Hematopoietic multipotent progenitor cell treated with erythropoietin and hydrocortisone succinate and interleukin-3 and kit ligand, for 8 days (in vitro differentiated cells): ENCODE measurements at places on chromosomes 2 and 18.

- DNase-seq = no peak
These were observed 6.7 kb upstream of the CERS6 start for GRCh38 chr2:168449419-168449818.

- DNase-seq = no peak
These were observed 332.7 kb upstream of the POU3F3 start for GRCh38 chr2:104521247-104521646.

- DNase-seq = no peak
These were observed 57.7 kb upstream of the ATG16L1 start for GRCh38 chr2:233193738-233194137.

- no peak for DNase-seq
These were observed 61.2 kb downstream of the CCDC85A start for GRCh38 chr2:56244911-56245530.

DNA sequence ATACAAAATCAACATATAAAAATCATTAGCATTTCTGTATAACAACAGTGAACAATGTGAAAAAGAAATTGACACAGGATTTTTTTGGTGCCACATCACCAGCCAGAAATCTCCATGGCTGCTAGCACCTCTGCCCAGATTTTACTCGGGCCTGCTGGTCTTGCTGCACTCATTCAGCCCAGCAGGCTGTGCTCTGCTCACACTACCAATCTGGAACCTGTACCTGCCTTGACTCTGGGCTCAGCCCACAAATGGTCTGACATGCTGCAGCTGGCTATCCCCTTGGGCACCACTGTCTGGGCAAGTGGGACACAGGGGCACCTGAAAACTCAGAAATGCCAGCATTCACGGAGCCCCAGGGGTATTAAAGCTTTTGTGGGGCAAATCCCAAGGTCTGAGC, 392.5 kb upstream of the NRXN1 start:
- DNase-seq = no peak

- no peak for DNase-seq
These were observed 30.9 kb upstream of the OSBPL6 start for GRCh38 chr2:178163395-178163794.

GRCh38 chr18:3265564-3266033, 3.7 kb downstream of the MYL12B start:
- peak; percentile 11 for DNase-seq

DNA sequence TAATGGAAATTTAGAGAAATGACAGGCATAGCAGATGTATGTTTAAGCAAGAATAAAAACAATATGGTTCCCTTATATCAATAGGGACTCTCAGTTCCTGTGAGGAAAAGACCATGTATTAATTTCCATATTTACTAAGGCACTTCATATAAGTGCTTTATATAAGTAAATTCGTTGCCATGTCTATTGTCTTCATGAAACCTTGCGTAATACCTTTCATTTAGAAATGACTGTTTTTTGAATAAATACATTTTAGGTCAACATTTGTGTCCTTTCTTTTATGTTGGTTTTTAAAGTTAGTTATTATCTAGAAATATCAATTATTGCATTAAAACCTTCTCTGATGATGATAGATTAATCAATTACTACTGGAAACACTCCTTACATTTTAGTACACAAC, 83.3 kb downstream of the KCNS3 start:
- no peak for DNase-seq

GRCh38 chr2:103667335-103667884, 905.6 kb downstream of the TMEM182 start:
- DNase-seq = no peak

DNA sequence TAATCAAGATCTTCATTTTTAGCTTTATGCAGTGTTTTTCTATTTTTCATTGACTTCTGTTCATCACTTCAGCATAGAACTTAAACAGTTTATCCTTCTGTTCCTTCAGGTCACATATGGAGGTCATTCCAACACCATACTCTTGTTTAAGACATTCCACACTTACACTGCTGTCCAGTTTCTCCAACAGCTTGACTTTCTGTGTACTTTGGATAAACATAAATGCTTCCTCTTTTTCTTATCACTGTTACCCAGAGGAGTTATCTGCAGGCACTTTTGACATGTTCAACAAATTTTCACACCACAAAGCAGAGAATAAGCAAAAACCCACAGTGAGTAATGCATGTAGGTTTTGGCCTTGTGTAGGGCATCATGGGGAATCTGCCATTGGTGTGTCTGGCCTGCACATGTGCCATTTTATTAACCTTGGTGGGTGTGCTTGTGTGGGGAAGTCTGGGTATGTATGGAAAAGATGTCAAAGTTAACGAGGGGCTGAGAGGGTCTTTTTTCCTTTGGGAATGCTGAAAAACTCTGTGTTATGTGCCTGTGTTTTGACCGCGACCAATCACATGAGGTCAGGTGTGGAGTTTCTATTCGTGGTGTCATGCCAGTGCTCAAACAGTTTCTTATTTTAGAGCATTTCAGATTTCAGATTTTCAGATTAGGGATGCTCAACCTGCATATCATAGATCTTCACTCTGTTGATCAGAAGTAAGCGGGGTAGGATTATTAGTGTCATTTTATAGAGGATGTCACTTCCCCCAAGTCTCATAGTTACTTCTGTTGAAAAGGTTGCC, 53.9 kb upstream of the ACVR1 start:
- peak; percentile 94 for DNase-seq

DNA sequence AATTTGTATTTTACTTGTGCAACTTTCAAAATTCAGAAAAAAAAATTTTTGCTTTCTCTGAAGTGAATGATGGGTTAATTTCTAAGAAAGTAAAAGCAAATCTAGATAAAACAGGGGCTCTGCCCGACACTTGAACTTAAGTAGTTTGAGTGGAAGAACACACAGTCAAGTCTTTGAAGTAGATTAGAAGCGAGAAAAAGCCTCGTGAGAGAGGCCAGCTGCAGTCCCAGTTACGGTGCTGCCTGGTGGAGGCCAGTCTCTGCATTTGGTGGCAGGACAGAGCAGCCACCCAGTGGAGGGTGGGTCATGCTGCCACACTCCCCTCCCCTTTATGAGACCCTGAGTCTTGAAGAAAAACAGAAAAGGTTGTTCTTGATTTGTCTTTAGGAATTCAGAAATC, 81.8 kb downstream of the INPP5D start:
- peak; percentile 40 for DNase-seq

GRCh38 chr2:2456721-2457120, 125.6 kb upstream of the MYT1L start:
- no peak for DNase-seq

DNA sequence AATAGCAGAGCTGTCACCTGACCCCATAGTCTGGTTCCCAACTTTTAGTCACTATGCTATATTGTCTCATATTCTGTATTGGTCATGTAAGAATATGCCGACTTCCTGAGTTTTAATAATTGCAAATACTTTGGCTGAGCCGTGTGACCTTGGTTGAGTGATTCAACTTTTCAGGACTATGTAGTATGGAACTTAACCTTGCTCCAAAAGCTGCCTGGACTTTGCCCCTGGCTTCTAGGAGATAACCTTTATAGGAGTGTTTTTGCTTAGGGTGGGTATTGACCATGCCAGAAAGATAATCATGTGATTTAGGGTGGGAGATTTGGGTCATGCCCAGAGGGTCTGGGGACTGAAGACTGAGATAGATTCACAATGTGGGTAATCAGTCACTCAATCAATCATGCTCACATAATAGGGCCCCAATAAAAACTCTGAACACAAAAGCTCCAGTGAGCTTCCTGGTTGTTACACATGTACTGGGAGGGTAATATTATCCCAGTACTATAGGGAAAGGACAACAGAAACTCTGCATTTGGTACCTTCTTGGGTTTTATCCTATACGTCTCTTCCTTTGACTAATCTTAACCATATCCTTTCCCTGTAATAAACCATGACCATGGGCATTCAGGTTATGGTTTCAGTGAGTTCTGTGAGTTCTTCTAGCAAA, 235.6 kb downstream of the RNF152 start:
- no peak for DNase-seq

DNA sequence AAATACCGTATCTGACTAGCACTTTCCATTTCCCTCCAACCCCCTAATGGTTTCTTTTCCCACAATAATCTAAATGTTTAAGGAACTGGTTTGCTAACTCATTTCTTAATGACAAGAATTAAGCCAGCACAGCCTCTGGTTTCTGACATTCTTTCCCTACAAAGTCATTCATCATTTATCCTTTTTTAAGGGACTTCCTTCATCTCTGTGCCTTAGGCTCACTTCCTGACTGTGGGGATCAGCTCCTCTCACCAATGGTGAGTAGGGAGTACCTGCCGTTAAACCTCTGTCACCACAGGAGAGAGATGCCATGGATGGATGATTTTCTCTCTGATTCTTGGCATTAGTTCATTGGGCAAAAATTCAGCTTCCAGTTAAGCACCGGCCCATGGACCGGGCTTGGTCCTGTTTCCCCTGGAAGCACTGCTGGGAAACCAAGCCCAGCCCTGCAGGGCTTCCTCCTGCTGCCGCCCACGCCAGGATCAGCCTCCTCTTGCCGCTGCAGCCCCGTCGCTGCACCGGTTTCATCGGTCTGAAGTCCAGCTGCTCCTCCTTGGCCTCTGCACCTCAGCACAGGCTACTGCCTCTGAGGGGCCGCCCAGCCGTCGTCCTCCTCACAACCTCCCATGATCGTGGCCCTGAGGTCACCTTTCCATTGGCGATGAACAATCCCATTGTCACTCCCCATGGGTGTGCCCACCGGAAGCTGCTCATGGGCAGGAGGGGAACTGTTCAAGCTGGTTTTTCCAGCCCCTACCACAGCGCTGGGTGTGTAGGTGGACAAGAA, 64.0 kb upstream of the ZNF516 start:
- DNase-seq = no peak

GRCh38 chr2:144519934-144520731, at the start of gene ZEB2:
TSS of gene ZEB2 (minus strand) at chr2:144520119. CDS start at chr2:144517350, 2,769 bp downstream.
- peak; percentile 95 for DNase-seq

- DNase-seq = no peak
These were observed 250.7 kb upstream of the LINC00305 start for GRCh38 chr18:64399566-64399965.

DNA sequence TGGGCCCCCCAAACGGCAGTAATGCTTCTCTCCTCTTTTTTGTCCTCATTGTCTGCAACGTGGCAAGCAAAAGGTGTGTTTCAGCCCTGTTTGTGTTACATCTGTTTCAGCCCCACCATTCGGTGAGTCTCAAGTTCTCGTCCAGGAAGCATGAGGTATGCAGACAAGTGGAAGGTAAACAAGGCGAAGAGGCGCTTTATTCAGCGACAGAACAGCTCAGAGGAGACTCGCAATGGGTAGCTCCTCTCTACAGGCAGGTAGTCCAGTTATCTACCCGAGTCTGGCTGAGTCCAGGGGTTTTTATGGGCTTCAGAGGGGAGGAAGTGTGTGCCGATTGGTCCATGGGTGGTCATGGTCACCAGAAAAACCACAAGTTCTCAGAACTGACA, 733.4 kb upstream of the CDH7 start:
- DNase-seq = no peak

- no peak for DNase-seq
These were observed 114.7 kb downstream of the KCNF1 start for GRCh38 chr2:11026286-11026921.

DNA sequence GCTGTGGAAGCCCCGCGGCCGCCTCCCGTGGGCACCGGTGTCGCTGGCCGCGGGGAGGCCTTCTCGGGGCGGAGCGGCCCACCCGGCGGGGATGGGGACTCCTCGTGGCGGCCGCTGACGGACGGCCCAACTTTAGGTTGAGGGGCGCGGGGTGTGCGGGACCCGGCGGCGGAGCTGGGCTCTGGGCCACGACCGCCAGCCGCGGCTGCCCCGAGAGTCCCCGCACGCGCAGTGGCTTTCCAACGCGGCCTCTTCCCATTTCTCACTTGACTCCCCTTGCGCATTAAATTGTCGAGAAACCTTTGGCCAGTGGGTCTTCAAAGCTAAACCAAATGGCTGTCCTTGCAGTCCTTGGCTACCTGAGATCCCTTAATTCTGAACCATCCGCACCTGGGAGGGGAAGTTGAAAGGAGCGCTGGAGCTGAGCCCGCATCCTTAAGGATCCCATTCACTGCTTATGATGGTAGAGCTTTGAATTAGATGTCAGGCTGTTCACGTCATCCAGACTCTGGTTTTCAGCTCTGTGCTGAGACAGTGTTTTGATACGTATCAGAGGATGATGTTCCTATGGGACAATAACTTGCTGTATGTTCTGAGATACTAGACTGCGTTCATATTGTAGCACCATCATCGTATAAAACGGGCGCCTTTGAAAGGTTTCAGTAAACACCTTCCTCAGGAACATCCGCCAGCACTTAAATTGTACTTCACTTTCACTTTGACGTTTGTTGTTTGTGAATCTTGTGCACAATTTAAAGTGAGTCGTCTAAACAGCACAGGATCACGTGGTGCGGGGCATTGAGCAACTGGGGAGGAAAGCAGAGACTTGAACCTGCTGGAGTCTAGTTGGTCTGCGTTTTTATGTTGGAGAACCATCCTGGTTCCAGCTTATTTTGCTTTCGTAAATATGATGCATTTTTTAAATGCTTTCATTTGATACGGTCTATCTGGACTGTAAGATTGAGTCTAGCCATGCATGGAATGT, 874 bp downstream of the CLIP4 start:
- DNase-seq = peak; percentile 60

DNA sequence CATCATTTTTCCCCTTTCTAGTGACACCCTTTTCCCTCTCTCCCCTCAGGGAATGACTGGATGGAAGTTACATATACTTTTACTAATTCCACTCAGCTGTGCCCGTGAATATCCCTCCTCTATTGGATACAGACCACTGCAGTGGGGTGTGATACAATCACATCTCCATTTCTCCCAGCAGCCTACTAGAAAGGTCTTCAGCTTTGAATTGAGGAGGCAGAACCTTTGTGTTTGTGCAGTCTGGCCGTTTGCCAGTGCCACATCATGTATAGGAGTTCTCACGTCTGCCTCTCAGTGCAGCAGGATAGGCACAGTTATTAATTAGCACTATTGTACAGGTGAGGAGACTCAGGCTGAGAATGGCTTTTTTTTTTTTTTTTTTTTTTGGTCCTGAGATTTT, 16.4 kb downstream of the TNFRSF11A start:
- no peak for DNase-seq

DNA sequence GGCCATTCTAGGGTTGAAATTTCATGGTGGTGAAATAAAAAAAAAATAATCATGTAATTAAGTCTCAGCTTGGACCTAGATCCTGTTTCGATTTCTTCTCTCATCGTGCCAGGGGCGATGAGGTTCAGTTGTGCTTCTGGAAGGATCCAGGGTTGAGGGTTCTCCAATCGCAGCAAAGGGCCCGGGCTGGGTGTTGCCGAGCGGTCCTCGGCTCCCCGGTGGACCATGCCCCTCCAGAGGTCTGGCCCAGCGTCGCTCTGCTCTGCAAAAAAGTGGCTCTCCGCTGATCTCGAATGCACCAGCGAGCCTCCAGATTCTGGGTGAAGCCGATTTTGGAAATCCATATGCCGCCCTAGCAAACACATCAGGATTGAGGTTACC, 39.0 kb downstream of the EN1 start:
- no peak for DNase-seq
